A375 (cell line): ENCODE measurements at places on chromosomes 5 and 9. TPM values are rescaled to one million over a fixed set of nuclear protein-coding genes. Genes with fewer than 3 reads are reported as not detected.

IFNA8 gene
- not detected in 2 replicates for total RNA-seq

SYK gene
- total RNA-seq = 0.15 and 0.72 TPM in 2 replicates

ALDOB gene
- not detected in 2 replicates for total RNA-seq

CCDC180 gene
- 4.6 and 5.4 TPM in 2 replicates for total RNA-seq

RIMOC1 gene
- total RNA-seq = 11.4 and 12.8 TPM in 2 replicates

FOXD4 gene
- 0.30 and 0.37 TPM in 2 replicates for total RNA-seq

RPP25L gene
- 33.3 TPM in 2 replicates for total RNA-seq

TMED7 gene
- 182 and 246 TPM in 2 replicates for total RNA-seq

HSDL2 gene
- total RNA-seq = 31.7 and 38.4 TPM in 2 replicates

CCL21 gene
- total RNA-seq = not detected in 2 replicates

ZDHHC12 gene
- 54.5 and 62.5 TPM in 2 replicates for total RNA-seq

IFNB1 gene
- not detected in 2 replicates for total RNA-seq

PNPLA7 gene
- 1.3 and 1.8 TPM in 2 replicates for total RNA-seq

SPATA31E1 gene
- not detected in 2 replicates for total RNA-seq

ADAM19 gene
- total RNA-seq = 25.7 and 25.9 TPM in 2 replicates
